ENCODE measurements at places on chromosomes 7 and 10. TPM values are rescaled to one million over a fixed set of nuclear protein-coding genes. Genes with fewer than 3 reads are reported as not detected.

Gene PPP1R3A
- not detected for total RNA-seq

DNA sequence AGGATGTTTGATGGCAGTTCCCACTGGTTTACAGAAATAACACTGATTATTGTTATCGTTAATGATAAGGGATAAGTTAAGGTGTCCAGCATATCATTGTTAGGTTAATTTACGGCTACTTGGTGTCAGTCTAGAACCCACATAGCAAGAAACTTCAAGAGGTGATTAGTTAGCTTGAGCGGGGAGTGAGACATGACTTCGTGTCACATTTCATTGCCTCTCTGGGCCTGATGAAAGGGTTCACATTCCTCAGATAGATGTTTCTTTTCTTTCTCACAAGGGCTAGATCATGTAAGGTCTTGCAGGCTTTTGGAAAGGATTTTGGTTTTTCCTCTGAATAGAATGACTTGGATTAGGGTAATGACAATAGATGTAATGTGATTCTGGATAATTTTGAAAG lies 26.7 kb downstream of the WAC start:
- no peak for DNase-seq

- no peak for DNase-seq
Measured at GRCh38 chr7:158176561-158177173, 411.0 kb downstream of the PTPRN2 start.

DNA sequence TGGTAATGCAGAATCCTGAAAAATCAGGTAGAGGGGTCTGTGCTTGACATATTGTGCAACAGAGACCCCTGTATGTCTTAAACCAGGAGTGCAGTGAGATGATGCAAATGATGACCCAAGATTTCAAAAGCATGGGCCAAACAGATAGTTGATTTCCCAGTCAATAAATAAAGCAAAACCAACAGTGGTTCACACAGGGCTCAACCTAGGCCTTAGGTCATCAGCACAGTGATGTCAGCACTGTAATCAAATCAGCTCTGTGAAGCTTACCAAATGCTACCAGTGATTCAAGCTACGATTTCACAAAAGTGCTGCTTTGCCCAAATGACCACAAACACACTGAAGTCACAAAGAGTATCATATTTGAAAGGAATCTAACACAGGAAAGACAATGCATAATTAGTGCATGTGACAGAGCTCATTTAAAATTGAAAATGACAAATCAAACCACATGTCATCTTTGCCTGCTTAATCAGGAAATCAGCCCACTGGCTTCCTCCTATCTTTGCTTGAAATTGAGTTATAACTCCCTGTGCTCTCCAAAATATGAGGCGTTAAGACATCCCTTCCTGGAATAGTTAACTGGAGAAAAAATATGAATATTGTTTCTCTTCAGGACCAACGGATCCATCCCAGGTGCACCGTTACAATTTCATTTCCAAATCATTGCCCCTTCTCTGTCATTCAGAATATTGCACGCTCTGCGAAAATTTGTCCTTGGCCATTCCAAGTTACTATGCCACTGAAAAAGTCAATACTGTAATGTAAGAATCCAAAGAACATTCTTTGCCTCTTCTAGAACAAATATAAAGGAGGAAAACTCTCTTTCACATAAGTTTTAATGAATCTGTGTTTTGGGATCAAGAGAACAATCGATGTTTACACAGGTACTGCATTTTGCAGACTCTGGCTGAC lies 41.9 kb upstream of the ASL start:
- DNase-seq = no peak

GRCh38 chr7:105218215-105218614 lies 170.5 kb downstream of the SRPK2 start:
- DNase-seq = no peak

DNA sequence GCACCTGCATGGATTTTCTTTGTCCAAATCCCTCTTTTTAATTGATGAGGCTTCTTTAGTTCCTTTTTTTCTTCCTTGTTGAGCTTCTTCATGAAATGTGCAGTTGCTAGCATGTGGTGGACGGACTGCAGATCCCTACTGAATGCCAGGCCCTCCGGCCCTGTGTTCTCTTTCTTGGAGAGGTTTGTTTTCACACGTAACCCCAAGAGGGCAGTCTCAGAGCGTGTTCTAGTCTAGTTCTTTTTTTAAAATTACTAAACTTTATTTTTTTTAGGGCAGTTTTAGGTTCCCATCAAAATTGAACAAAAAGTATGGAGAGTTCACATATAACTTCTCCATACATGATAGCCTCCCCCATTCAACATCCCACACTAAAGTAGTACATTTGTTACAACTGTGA lies 190.0 kb downstream of the CFTR start:
- no peak for DNase-seq

GRCh38 chr10:73916761-73917470 lies 6.0 kb downstream of the PLAU start:
- no peak for DNase-seq

Gene ATP5MK
- 363 TPM for total RNA-seq

- no peak for DNase-seq
Measured at GRCh38 chr7:157722137-157723060, 385.6 kb downstream of the DNAJB6 start.

GRCh38 chr10:125559210-125559609 lies 123.8 kb downstream of the TEX36 start:
- DNase-seq = no peak

GRCh38 chr7:124765401-124766352 lies at the start of gene GPR37:
Gene GPR37, minus strand, starts transcription at chr7:124765792. Its CDS starts 816 bp downstream, at chr7:124764976.
- peak; percentile 33 for DNase-seq

Gene TCF7L2
- total RNA-seq = 0.26 TPM

Gene ZNF485
- total RNA-seq = 4.7 TPM

DNA sequence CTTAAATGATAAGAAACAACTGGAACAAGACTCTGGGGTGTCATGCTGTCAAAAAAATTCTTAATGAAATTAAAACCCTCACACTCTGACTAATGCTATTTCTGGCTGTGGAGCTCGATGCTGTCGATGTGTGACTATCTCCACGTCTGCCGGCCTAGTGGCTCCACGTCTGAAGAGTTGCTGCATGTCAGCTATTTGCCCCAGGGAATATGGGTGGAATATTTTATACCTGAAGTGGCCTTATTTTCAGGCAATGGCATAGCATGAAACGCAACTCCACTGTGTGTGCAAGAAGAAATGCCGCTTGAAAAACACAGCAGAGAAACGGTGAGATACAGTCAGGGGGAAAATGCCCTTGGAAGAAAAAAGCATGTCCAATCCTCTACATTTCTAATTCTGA lies 50.9 kb upstream of the MGMT start:
- DNase-seq = no peak

DNA sequence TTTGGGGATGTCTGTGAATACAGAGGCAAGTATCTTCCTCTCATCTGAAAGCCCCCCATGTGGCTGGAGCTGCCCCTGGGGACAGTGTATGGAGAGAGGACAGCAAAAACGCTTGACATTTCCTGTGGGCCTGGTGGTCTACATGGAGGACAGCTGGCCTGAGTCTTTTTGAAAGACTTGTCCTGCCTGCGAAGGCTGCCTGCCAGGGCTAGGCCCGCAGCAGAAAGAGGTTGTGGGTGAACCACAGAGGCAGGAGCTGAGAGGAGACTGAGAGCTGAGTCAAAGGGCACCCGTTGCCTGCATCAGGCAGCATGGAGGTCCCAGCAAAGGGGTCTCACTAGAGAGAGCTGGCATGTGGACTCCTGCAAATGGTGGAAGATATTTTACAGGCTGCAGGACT lies 66.4 kb downstream of the KAT6B start:
- no peak for DNase-seq

GRCh38 chr7:46651070-46651469 lies 730.0 kb upstream of the IGFBP3 start:
- no peak for DNase-seq

- no peak for DNase-seq
Measured at GRCh38 chr7:120741371-120742042, 116.4 kb downstream of the TSPAN12 start.

- DNase-seq = peak; percentile 8
Measured at GRCh38 chr10:130463104-130463875, 327.1 kb downstream of the GLRX3 start.

Gene NANOS1
- 0.13 TPM for total RNA-seq

GRCh38 chr10:62742536-62743061 lies 61.9 kb upstream of the ADO start:
- DNase-seq = no peak

- DNase-seq = no peak
Measured at GRCh38 chr7:27129729-27130539, 623 bp downstream of the HOXA4 start.

DNA sequence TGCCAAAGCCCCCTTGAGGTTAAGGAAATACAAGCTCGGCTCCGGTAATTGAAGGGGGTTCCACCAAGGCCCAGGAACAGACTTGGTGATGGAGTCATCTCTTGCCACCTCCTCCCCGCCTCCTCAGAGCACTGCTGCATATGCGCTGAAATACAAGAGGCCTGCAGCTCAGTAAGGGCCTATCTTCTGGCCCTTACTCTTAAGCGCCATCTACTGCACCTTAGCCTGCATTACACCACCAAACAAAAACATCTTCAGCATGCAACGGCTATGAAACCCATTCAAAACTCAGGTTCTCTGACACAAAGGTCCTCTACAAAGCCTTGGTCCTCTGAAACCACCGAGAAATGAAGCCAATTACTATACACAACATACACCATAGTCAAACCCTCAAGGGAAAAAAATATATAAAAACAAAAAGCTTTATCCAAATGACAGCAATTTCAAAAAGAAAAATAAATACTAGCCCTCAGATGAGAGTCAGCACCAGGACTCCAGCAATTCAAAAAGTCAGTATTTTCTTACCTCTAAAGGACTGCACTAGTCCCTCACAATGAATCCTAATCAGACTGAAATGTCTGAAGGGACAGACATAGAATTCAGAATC lies 176.8 kb upstream of the TBX20 start:
- DNase-seq = peak; percentile 30
